NCI-H510A treated with DMSO at 0.1 percent for 48 hours (cell line): ENCODE measurements at places on chromosomes 4 and X.
A peak's percentile ranks its signal among the peaks of the same experiment; 100 is the strongest.

GRCh38 chrX:50117476-50117875, 83.3 kb downstream of the AKAP4 start:
- no peak for DNase-seq

DNA sequence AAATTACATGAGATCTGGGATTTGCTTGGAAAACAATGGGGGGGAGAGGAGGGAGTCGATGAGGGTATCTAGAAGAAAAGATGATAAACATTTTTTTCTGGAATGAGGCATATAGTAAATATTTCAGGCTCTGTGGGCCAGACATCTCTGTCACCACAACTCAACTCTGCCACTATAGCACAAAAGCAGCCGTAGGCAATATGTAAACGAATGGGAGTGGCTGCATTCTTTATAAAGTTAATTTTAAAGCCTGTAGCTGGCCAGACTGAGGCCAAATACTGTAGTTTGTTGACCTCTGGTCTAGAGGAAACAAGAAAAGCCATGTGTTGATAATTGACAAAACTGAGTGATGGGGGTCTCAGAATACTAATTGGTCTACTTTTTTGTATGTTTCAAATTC, 14.1 kb upstream of the TCEANC start:
- no peak for DNase-seq

GRCh38 chr4:40458683-40459082, 123.5 kb downstream of the CHRNA9 start:
- no peak for DNase-seq

- no peak for DNase-seq
These were observed 30.8 kb downstream of the BLOC1S4 start for GRCh38 chr4:6746721-6747293.

DNA sequence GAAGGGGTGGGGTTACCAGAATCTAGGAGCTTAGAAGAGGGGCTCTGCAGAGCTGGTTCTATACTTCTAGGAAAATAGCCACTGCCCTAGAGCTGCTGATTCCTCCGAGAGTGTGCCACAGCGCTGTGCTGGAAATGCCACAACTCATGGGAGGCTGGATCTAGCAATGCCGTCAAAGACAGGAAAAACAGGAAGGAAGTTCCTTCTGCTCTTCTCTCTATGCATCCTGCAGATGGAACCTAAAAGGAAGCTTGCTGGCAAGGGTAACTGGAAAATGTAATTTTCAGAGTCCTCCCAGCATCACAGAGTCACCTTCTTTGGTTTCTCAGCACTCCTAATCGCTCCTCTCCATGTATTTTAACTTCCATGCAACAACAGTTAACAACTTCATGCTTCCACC, 121.2 kb upstream of the TLL1 start:
- DNase-seq = no peak

DNA sequence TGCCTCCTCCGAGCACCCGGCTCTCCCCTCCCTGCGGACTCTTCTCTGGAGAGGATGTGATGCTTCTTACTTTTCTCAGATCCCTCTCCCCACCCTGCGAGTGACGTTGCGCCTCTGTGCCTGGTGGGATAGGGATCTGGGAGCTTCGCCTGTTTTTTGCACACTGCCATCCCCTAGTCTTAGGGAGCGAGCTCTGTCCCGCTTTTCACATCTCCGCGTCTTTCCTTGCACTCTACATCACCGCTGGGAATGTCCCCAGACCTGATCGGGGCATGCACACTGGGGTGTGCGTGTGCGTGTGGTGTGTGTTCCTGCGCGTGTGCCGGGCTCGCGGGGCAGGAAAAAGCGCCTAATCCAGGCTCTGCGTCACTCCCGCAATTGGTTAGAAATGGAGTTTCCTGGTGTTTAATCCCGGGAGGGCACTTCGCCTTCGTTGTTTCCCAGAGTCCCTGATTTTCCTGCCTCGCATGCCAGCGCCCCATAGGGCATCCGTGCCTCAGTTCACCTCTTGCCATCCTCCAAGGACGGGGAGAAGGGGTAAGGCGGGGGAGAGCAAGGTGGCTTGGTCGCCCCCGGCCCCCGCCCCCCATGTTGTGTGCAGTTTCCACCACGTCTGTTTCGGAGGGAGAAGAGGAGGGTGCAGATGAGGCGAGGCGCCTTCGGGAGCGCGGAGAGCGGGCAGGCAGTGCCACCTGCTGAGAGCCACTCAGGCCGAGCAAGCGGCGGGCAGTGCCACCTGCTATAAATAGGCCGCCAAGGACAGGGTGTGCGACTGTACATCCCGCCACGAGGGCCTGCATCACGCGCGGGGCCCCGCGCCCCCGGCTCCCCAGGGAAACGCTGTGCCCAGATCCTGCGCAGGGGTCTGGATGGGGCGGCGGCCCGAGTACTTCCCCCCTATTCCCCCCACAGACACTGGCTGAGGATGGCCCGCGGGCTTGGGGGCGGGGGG, 759 bp upstream of the TBC1D1 start:
- DNase-seq = peak; percentile 3

GRCh38 chr4:139556724-139557555, 921 bp upstream of the SETD7 start:
- DNase-seq = peak; percentile 83

GRCh38 chrX:7131621-7132020, 15.9 kb upstream of the STS start:
- no peak for DNase-seq

- no peak for DNase-seq
These were observed 92.2 kb upstream of the RAPGEF2 start for GRCh38 chr4:159010563-159011260.

DNA sequence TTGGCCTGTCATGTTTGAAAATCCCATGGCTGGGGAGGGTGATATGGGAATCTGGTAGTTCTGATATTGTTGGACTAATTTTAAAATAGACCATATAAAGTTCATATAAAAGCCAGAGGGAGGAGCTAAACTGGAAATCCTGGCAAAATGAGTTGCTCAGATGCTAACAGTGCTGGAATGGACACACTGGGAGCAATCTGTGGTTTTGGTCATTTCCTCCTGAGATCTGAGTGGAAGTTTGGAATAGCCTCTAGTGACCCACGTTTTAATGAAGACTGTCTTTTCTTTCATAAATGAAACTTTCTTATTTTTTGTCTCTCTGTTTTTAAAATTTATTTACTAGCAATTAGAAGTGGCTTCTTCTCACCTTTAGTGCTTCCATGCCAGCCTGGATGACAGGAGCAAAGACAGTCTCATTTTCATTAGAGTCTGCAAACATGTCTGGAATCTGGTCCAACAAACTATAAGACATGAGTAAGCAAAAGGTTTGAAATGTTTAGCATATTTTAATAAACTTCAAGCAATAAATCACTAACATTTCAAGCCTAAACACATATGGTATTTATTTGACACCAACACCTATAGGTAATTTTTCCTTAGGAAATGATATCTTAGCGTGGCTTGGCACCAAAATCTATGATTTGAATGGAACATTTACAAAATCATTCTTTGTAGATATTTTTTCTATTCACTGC, 66.6 kb downstream of the METTL14 start:
- no peak for DNase-seq

- DNase-seq = no peak
These were observed 793.6 kb upstream of the INTU start for GRCh38 chr4:126838941-126839679.

DNA sequence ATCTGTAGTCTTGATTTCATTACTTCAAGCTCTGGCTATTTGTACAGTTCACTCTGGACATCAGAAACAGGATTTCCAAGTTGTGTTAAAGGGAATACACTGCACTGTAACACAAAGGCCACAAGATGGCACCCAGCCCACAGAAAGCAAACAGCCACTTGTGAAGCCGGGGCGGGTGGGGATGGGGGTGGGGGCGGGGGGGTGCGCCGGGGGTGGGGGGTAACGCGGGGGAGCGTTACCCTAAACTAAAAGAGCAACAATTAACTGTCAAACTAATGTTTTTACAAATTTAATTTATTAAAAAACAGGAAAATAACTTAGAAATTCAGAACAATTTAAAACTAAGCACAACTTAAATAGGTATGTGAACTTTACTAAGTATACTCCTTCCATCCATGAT, 27.3 kb downstream of the PRDX4 start:
- DNase-seq = peak; percentile 12

GRCh38 chr4:73743795-73744194, 3.4 kb downstream of the CXCL8 start:
- no peak for DNase-seq

GRCh38 chr4:53702334-53703266, 111.3 kb upstream of the LNX1 start:
- peak; percentile 93 for DNase-seq

GRCh38 chr4:112075129-112075753, 70.0 kb upstream of the FAM241A start:
- DNase-seq = peak; percentile 24

DNA sequence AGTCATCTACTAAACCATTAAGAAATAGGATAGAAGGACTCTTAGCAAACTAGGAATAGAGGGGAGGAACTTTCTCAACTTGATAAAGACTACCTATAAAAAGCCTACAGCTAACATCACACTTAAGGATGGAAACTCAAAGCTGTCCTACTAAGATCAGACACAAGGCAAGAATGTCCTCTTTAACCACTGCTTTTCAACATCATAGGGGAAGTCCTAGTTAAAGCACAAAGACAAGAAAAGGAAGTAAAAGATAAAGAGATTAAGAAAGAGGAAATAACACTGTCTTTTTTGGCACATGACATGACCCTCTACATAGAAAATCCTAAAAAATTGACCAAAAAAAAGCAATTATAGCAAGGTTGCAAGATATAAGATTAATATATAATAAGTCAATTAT, 136.6 kb downstream of the FBXW7 start:
- DNase-seq = no peak

DNA sequence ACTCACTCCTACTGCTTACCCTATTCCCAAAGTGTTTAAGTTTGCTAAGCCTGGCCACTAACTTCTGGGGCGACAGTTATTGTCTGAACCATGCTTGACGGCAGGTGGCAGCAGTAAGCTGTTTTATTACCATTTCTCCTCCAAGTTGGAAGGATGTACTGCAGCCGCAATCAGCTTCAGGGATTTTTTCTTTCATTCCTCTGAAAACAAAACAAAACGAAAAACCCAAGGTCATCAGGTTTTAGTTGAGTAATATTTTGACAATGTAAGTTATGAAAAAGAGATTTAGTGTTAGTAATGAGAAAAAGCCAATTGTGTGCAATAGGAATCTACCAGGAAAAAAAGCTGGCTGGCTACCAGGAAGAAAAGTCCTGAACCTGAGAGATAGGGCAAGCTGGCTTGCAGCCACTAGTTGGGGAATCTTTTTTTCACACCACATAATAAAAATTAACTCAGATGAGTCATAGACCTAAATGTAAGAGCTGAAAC, 13.2 kb upstream of the RAB9B start:
- peak; percentile 38 for DNase-seq
